ENCODE measurements at places on chromosomes 11 and 22. TPM values are rescaled to one million over a fixed set of nuclear protein-coding genes. Genes with fewer than 3 reads are reported as not detected.

The KRTAP5-9 gene
- total RNA-seq, result 0.54 TPM

The MPPED1 gene
- total RNA-seq, result not detected

GRCh38 chr11:128965485-128965884 lies 22.8 kb upstream of the TP53AIP1 start:
- no peak for DNase-seq
- H3K36me3 ChIP-seq, result peaks cover 11% of the 10 kb centered on the region
- no peak overlapping the region for H3K4me3 ChIP-seq
- H3K4me1 ChIP-seq, result no peaks in the 10 kb centered on the region
- H3K27me3 ChIP-seq, result no peaks in the 10 kb centered on the region

DNA sequence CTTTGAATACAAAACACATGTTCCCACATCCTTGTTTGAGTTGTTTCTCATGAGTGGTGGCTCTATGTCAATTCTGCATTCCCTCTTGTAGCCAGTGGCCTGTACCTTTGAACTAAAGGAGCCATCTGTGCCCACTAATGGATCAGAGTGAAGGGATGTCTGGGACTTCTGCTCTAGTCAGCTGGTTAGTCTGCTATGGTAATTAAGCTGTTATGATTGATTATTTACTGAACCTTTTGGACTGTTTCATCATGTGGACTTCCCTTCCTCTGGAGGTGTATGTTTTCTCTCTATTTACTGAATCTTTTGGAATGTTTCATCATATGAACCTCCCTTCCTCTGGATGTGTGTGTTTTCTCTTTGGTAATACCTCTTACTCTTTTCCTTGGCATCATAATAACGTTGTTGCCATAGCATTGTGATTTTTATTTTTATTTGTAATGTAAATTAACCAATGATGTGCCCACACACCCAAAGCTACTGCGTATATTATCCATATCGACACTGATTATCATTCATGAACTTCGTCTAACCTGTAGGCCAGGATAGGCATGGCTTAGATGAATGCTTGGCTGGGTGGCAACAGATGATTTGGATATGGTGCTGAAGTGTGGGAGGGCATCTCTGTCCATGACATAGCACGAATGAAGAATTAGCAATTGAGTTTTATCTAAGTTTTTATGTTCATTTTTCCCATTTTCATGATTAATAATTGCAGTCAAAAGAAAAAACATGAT lies 112.3 kb upstream of the SORL1-AS1 start:
- peak overlapping the region; percentile 30 for H3K27ac ChIP-seq
- peaks cover 13% of the 10 kb centered on the region for H3K4me1 ChIP-seq
- DNase-seq, result no peak
- no peaks in the 10 kb centered on the region for H3K36me3 ChIP-seq

DNA sequence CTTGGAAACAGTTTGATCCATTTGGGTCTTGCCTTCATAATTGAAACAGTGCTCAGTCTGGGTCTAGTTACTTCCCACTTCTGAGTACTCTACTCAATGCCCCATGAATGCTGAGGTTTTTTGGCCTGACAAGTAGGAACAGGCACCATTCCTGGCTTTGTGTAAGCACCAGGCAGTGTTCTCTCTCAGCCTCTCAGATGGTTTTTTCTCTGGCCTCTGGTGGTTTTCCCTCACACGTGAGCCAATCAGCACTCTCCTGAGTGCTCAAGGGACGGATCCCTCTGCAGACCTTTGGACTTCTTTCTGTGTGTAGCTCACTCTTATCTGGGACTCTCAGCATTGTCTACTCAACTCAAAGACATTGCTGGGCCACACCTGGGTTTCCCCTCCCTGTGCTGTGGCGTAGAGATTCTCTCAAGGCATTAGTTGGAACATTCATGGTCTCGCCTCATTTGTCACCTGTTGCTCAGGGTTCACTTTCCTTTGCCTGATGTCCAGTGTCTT lies 21.3 kb downstream of the SIK2 start:
- DNase-seq, result no peak
- H3K4me1 ChIP-seq, result no peaks in the 10 kb centered on the region
- H3K4me3 ChIP-seq, result no peak overlapping the region

DNA sequence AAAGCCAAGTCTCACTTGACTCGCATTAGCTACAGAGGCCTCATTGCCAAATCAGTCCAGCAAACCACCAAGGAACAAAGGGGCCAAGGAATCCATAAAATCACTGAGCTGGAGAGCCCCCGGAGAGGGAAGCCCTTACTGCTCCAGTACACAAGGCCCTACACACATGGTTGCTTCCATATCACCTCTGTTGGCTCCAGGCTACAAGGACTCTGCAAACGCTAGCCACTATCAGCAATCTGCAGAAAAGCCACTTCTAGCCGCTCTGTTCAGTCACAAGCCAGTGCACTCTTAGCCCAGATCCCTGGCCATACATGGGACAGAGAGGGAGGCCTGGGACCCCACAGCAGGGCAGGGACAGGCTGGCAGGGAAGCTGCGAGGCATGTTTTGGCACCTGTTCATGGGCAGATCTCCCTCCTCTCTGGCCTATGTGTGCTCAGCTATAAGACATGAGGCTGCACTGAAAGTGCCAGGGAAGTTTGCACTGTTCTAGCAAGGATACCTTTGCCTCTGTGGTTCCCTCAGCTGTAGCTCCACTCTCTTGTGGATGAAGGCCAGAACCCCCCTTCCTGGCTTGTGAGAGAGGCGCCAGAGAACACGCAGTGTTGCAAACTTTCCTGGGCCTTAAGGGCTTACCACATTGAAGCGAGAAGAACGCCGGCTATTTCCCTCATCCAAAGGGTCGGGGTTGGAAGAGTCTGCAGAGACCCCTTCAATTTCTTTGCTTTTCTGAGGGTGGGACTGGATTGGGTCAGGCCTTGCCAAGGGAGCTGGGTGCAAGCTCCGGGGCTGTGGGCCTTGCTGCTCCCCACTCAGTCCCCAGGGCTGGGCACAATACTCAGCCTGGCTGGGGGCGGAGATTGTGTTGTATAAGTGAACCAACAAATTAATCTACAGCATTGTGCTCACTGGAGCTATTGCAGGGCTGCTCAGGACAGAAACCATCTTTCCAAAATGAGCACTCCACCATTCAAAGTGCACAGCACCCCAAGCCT lies 108.7 kb upstream of the PITPNB start:
- peak overlapping the region; percentile 27 for H3K27ac ChIP-seq
- no peaks in the 10 kb centered on the region for H3K36me3 ChIP-seq
- H3K4me1 ChIP-seq, result peaks cover 31% of the 10 kb centered on the region

DNA sequence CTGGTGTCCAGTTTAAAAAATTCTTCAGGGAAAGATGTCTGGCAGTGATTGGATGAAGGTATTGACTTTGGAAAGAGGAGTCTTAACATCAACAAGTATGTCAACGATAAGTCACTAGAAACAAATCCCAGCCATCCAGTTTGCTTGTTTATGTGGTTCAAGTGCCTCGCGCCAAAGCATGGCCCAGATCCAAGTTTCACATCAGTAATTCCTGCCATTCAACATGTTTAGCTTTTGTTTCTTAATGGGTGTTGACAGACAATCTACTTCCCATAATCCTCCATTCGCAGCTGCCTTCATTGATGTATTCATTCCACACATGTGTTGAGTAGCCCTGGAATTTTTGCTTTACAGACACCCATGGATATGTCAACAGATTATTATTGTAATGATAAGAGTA lies 77.8 kb downstream of the UBASH3B start:
- H3K36me3 ChIP-seq, result no peaks in the 10 kb centered on the region
- no peak overlapping the region for H3K4me3 ChIP-seq
- H3K27ac ChIP-seq, result no peak overlapping the region
- H3K4me1 ChIP-seq, result peaks cover 6% of the 10 kb centered on the region

DNA sequence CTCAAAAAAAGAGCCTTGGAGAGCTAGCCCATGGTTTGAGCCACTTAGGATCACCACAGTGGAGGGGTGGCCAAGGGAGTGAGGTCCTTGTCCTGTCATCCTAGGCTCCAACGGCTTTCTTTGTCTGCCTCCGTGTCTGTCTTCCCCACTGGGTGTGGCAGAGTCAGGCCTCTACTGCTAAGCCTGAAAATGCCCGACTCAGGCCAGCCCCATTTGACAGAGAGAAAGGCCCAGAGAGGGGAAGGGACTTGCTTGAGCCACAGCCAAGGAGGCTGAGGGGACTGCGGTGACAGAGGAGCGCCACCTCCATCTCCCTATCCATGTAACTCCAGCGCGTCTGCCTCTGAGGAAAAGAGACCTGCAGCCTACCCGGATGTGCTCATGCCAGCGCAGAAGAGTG lies 27.8 kb upstream of the CD82 start:
- H3K4me3 ChIP-seq, result no peak overlapping the region
- H3K4me1 ChIP-seq, result no peaks in the 10 kb centered on the region
- DNase-seq, result no peak

DNA sequence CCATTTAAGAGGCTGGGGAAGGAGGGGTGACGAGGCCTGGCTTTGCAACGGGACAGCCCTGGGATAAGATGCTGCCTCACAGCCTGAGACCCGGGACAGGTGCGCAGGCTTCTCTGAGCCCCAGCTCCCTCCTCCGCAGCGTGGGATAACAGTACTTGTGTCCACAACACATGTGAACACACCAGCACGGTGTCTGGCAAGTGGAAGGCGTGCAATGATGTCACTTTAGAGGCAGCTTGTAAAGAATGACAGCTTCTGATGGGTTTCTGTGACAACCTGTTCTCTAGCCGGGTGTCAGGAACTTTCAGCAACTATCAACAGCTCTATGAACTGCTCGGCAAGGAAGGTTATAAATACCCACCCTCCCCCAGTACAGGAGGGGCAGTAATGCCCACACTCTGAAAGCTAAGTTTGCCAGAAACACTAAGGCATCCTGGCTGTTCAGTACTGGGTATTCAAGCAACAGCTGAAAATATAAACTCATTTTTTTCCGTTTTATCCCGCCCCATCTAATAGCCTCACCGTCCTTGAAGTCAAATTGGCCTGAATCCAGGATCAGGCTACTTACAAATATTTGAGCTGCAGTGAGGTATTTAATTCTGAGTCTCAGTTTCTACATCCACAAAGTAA lies 59.7 kb downstream of the MYH9 start:
- peak; percentile 29 for DNase-seq
- H3K27me3 ChIP-seq, result no peaks in the 10 kb centered on the region
- H3K4me1 ChIP-seq, result peaks cover 93% of the 10 kb centered on the region
- peaks cover 12% of the 10 kb centered on the region for H3K36me3 ChIP-seq
- H3K27ac ChIP-seq, result peak overlapping the region; percentile 98
- no peak overlapping the region for H3K4me3 ChIP-seq

GRCh38 chr11:120798854-120799253 lies 225.0 kb upstream of the TBCEL start:
- H3K36me3 ChIP-seq, result no peaks in the 10 kb centered on the region
- no peaks in the 10 kb centered on the region for H3K4me1 ChIP-seq
- no peak overlapping the region for H3K27ac ChIP-seq
- H3K4me3 ChIP-seq, result no peak overlapping the region

DNA sequence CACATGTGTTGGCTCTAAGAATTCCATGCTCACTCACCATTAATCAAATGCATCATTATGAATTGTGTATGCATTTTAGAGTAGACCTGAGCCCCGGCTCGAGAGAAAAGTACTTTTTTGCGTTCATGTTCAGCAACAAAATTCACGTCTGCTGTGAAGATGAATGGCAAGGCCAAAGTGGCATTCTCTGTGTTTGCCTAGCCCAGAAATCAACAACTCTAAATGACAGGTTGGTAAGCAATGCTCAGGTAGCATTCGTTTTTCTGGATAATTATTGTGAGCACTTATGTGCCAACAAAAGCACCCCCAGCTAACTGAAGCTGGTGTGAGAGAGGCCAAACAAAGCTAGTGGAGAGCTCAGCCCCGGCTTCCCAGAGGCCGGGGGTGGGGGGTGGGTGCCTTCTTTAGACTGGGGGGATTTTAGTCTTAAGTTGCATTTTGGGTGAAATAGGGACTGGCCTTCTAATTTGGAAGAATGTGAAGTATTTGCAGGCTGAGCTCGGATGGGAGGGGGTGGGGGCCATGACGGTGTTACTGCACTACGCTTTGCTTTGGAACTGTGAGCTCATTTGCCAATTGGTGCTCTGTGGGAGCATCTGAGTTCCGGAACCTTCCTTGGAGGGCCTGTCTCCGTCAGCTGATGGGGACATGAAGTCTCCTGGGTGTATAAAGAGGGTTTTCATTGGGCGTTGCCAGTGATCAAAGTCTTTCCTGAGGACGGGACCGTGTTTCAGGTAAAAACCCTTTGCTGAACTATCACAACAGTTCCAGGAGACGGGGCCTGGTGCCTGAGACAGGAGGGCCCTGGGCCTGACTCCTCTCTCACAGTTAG lies 29.0 kb upstream of the ALX4 start:
- DNase-seq, result no peak
- no peaks in the 10 kb centered on the region for H3K4me1 ChIP-seq

All from thyroid gland (tissue), 4 donors.